ENCODE measurements at places on chromosomes 7 and 10.

GRCh38 chr7:112495156-112495788 lies 14.5 kb downstream of the LSMEM1 start:
- no peak for DNase-seq

DNA sequence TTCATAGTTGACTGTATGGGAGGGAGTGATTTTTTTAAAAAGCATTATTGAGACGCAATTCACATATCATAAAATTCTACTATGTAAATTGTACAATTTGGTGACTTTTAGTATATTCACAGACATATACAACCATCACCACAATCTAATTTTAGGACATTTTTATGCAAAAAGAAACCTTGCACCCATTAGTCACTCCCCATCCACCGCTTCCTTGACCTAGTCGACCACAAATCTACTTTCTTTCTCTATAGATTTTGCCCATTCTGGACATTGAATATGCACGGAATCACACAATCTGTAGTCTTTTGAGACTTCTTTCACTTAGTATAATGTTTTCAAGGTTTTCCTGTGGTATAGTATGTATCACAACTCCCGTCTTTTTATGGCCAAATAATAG lies 54.6 kb downstream of the BLNK start:
- DNase-seq, result no peak

- DNase-seq, result no peak
Observed at GRCh38 chr10:131933016-131933695, 32.3 kb downstream of the PPP2R2D start.

GRCh38 chr7:126843336-126843735 lies 409.4 kb downstream of the GRM8 start:
- DNase-seq, result no peak

DNA sequence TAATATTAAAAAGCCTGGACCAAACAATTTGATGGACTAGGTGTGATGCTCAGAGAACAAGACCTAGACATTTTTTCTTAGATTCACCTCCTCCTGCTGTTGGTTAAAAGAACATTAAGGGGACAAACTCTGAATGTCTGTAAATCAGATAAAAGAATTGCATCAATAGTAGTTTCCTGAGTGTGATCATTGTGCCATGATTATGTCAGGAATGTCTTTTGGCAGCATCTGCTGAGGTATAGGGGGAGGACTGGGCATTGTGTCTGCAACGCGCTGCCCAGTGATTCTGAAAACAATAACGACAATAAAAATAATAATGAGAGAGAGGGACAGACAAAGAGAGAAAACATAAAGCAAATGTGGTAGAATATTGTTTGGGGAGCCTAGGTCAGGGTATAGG lies 6.9 kb downstream of the C7orf57 start:
- no peak for DNase-seq

GRCh38 chr7:129282865-129283264 lies 58.0 kb downstream of the AHCYL2 start:
- no peak for DNase-seq

DNA sequence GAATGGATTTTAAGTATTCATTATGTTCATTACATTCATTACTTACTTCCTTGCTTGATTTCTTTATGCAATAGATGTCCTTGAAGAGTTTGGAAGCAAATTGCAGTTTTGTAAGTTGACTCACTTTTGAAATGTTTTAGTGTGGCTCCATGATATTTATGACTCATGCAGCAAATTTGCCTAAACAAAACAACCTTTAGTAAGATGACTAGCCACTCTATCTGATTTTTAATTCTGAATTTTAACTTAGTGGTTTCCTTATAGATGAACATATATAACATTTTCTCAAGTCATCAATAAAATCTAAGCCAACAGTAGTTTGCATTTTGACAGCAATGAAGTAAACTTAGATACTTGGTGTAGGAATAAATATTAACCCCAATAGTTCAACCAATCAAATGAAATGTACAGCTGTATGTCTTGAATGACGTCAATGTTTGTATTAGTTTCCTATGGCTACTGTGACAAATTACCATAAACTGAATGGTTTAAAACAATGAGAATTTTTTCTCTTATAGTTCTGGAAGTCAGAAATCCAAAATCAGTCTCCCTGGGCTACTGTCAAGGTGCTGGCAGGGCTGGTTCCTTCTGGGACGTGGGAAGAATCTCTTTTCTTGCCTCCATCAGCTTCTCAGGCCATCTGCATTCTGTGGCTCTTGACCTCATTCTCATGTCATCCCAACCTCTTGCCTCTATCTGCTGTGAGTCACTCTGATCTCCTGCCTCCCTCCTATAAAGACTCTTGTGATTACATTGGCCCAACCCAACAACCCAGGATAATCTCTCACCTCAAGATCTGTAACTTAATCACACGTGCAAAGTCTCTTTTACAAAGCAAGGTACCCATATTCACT lies 73.4 kb downstream of the AHR start:
- no peak for DNase-seq

- DNase-seq, result no peak
Observed at GRCh38 chr10:7611909-7612308, 54.9 kb downstream of the ITIH5 start.

GRCh38 chr7:148753224-148753623 lies 54.5 kb downstream of the CUL1 start:
- no peak for DNase-seq

DNA sequence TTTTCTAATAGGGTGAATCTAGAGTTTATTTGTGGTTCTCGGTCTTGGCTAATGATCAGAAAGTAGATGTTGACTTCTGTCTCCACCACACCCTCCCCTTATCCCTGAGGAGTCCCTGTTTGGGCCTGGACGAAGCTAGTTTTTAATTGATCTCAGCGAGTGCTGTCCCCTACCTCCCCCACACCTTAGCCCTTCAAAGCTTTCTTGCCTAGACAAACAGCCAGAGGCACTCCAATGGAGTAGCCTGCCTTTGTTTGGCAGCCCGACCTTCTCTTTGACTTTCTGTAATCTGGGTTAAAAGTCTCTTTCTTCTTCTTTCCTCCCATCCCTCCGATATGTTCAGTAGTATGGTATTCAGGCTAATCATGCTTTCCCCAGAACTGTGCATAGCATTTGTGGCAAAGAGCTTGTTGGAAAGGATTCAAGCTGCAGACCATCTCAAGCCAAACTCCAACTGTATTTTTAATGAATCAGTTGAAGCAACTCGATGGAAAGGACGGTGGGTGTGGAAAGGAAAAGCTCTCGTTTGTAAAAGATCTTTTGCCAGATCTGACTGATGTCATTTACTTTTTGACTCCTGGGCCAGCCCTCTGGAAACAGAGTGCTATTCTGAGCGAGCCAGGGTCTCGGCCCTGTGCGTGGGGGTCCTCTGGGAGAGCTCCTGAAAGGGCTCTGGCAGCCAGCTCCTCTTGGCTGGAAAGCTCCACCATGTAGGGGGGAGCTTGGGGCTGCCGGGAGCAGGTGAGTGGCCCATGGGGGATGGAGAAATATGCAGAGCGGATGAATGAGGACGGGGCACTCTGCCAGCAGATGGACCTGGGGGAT lies 4.5 kb downstream of the FAM180A start:
- no peak for DNase-seq

DNA sequence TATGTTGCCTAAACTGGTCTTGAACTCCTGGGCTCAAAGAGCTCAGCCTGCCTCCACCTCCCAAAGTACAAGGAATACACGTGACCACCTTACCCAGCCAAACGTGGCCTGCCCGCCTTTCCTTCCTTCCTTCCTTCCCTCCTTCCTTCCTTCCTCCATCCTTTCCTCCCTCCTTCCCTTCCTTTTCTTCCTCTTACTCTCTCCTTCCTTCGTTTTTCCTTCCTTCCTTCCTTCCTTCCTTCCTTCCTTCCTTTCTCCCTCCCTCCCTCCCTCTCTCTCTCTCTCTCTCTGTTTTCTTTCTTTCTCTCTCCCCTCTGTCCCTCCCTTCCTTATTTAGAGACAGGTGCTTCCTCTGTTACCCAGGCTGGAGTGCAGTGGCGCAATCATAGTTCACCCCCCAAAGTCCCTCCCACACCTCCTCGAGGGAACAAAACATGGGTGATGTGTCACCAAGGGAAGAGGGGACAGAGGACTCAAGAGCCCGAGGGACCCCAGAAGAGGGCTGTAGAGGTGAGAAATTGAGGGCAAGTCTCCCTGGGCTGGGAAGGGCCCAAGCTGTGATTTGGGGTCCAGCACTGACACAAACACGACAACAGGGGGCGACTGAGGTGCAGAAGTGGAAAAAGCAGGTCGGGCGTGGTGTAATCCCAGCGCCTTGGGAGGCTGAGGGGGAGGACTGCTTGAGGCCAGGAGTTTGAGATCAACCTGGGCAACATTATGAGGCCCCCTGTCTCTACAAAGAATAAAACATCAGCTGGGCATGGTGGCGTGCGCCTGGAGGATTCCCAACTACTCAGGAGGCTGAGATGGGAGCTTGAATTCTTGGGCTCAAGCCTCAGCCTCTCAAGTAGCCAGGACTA lies 28.1 kb downstream of the EPHB4 start:
- peak; percentile 18 for DNase-seq

GRCh38 chr7:80618096-80618495 lies 20.3 kb upstream of the CD36 start:
- DNase-seq, result no peak

- no peak for DNase-seq
Observed at GRCh38 chr7:145729691-145730090, 386.9 kb upstream of the CNTNAP2 start.

- no peak for DNase-seq
Observed at GRCh38 chr7:30142710-30143109, 7.9 kb downstream of the MTURN start.

DNA sequence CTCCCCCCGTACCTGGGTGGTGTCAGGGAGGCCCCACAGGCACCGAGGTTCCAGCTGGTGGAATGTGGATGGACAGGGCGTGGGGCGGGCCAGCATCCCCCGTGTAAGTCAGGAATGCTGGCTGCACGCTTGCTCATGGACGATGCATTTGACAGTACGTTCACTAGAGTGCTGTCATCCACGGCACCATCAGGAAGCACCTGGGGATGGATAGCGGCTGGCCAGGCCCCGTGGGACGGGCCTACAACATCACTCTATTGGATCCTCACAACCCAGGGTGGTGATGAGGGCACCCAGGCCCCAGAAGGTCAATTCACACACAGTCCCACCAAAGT lies 63.6 kb downstream of the INSIG1 start:
- DNase-seq, result no peak

DNA sequence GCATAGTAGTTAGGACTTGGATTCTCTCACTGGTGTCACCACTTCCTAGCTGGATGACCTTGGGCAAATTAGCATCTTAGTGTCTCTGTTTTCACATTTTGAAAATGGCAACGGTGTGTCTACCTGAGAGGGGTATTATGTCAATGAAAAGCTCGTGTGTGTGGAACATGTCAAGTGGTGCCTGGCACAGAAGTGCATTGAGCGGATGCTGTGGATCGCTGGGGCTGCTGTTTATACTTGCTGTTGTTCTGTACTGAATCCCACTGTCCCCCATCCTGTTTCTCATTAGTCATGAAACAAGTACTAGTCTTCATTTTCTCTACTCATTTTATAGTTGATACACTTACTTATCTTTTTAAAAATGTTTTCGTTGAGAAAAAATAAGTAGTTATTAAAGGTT lies 26.1 kb downstream of the RBM33 start:
- DNase-seq, result peak; percentile 45

- DNase-seq, result no peak
Observed at GRCh38 chr10:132632091-132632561, 94.5 kb downstream of the INPP5A start.

- DNase-seq, result no peak
Observed at GRCh38 chr7:33485747-33486493, 356.6 kb downstream of the BBS9 start.

DNA sequence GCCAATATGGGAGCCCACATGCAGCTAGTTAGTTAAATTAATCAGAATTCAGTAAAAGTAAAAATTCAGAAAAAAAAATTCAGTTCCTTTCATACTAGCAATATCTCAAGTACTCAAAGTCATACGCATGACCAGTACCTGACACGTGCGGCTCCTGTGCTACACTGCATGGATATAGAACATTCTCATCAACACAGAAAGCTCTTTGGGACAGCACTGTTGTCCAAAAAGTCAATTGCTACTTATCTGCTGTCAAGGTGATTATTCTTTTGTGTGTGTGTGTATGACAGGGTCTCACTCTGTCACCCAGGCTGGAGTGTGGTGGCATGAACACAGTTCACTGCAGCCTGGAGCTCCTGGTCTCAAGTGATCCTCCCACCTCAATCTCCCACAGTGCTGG lies 14.9 kb upstream of the ANAPC16 start:
- no peak for DNase-seq

- no peak for DNase-seq
Observed at GRCh38 chr7:38574086-38574485, 57.1 kb downstream of the AMPH start.

- no peak for DNase-seq
Observed at GRCh38 chr10:93838278-93838677, 55.5 kb upstream of the SLC35G1 start.

DNA sequence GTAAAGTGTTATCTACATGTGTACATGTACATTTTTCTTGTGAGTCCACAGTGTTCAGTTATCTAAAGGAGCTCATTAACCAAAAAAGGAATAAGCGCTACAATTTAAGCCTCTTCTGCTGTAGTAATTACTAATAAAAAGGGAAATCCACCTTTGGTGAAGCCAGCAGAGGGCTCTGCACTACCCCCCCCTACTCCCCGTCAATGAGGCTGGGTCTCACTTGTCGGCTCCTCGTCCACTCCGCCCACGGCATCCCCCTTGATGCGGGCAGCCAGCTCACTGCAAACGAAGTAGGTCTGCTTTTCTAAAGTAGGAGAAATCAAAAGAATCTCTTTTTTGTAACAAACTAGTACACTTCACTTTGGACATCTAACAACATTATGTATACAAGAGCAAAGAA lies 4.7 kb upstream of the WASHC2A start:
- DNase-seq, result no peak

- no peak for DNase-seq
Observed at GRCh38 chr7:99357701-99358490, 16.6 kb upstream of the ARPC1B start.

- DNase-seq, result no peak
Observed at GRCh38 chr7:18768256-18768655, 272.7 kb downstream of the HDAC9 start.

DNA sequence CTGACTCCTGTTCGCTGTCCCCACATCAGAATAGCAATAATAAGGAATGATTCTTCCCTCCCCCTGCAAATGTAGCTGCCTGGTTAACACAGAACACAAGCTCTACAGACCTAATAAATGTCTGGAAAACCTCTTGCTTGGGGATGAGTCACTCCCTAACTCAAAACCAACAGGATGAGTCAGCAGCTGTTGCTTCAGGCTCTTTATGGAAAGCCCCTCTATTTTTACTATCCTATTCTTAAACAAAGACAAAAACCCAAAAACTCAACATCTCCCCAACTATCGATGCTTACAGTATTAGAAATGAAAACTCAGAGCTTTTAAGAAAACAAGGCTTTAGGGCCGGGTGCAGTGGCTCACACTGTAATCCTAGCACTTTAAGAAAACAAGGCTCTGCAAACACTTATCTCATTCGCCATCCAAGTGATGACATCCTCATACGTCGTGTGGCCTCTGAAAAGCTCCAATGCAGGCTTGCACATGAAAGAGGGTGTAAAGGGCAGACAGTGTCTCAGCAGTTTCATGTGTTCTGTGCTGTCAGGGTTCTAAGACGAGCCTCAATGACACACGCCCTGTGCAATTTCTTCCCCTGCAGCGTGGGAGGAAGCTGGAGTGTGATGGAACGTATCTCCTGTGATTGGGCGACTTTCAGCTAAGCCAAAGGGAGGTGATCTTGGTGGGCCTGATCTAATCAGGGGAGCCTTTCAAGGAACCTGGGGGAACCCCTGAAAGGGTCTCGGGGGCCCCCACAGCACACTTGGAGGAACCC lies 70.1 kb downstream of the AMZ1 start:
- DNase-seq, result peak; percentile 24

GRCh38 chr7:57225666-57226065 lies 93.4 kb upstream of the ZNF479 start:
- no peak for DNase-seq

All from NCI-H1694 (cell line).